ENCODE measurements at places on chromosomes 1 and 21. TPM values are rescaled to one million over a fixed set of nuclear protein-coding genes. Genes with fewer than 3 reads are reported as not detected.

Gene JAM2
- not detected for total RNA-seq

Gene HEATR1
- 41.1 TPM for total RNA-seq

Gene RCAN3
- 65.6 TPM for total RNA-seq

Gene SLAMF9
- total RNA-seq, result not detected

Gene DAP3
- 120 TPM for total RNA-seq

Gene OR6N2
- total RNA-seq, result not detected

Gene MTOR
- 55.9 TPM for total RNA-seq

Gene MCM3AP
- 106 TPM for total RNA-seq

Gene PLCH2
- total RNA-seq, result 9.8 TPM

All from activated CD8-positive, alpha-beta T cell treated with anti-CD3 and anti-CD28 coated beads, Interleukin-2, amount 10 ng/mL, durations not matched to agents 7 days and 5 days (primary cell).